ENCODE measurements at places on chromosomes 13 and 19.
A peak's percentile ranks its signal among the peaks of the same experiment; 100 is the strongest.

DNA sequence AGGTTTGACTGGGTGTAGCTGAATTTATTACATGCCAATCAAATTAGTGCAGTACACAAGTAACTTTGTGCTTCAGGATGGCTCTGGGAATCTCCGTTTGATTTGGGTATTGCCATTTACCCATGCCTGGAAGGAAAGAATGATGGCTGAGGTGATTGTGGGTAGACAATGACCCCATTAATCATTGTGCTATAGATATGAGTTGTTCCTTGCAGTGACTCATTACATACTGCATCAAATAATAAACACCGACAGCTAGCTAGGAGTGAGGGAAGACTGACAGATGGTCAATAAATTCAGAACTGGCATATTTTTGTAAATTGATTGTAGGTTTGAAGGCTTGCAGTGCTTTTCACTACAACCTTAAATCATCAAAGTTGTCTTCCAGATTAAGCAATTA lies 1069.5 kb downstream of the DIAPH3 start:
- peak; percentile 33 for DNase-seq

DNA sequence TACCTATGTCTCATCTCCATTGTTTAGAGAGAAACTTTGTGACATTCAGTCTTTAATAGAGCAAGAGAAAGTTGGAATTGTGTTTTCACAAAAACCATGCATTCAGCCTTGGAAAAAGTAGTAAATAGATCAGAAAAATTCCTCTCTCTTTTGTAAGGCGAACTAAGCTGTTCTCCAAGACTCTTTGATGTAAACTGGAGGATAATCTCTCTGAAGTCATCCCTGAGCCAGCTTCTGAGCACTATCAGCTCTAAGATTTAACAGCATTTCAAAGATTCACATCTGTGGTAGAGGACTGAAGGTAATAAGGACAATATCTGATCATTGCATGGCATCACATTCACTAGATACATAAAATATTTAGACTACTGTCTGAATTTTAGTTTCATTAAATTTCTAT lies 904.6 kb upstream of the ATXN8OS start:
- DNase-seq: no peak

DNA sequence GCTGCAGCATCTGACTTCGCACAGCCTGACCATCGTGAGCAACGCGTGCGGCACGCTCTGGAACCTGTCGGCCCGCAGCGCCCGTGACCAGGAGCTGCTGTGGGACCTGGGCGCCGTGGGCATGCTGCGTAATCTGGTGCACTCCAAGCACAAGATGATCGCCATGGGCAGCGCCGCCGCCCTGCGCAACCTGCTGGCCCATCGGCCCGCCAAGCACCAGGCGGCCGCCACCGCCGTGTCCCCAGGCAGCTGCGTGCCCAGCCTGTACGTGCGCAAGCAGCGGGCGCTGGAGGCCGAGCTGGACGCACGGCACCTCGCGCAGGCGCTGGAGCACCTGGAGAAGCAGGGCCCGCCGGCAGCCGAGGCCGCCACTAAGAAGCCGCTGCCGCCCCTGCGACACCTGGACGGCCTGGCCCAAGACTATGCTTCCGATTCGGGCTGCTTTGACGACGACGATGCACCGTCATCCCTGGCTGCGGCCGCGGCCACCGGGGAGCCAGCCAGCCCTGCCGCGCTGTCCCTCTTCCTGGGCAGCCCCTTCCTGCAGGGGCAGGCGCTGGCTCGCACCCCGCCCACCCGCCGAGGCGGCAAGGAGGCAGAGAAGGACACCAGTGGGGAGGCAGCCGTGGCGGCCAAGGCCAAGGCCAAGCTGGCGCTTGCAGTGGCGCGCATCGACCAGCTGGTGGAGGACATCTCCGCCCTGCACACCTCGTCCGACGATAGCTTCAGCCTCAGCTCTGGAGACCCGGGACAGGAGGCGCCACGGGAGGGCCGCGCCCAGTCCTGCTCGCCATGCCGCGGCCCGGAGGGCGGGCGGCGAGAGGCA lies 13.6 kb downstream of the C19orf25 start:
- DNase-seq: no peak

DNA sequence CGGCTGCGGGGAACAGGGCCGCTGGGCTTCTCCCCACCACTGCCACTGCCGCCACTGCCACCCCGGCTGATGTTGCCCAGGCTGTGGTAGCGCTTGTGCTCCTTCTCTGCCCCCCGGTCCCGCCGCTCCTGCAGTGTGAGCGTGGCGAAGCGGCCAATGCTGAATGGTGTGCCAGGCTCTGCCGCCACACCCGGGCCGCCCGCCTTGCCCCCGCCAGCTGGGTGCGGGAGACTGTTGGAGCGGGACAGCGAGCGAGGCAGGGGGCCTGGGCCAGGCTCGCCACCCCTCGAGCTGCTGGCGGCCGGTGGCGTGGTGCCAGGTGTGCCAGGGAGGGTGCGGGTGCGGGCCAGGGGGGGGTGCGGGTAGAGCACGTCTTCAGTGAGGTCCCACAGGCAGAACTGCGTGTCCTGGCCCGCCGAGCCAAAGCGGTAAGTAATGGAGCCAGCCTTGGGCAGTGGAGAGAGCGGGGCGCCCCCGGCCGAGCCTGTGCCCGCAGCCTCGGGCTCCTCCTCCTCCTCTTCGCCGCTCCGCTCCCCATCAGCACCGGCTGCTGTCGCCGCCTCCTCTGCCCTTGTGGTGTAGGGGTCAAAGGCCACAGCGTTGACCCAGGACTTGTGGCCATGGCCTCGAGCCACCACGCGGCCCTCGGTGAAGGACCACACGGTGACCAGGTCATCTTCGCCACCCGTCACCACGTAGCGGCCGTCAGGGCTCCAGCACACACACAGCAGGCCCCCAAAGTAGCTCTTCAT lies 3.7 kb upstream of the DMPK start:
- no peak for DNase-seq

GRCh38 chr13:102970542-102970941 lies 95.7 kb downstream of the SLC10A2 start:
- DNase-seq: no peak

- DNase-seq: no peak
Measured at GRCh38 chr13:19822673-19823072, 39.9 kb upstream of the PSPC1 start.

DNA sequence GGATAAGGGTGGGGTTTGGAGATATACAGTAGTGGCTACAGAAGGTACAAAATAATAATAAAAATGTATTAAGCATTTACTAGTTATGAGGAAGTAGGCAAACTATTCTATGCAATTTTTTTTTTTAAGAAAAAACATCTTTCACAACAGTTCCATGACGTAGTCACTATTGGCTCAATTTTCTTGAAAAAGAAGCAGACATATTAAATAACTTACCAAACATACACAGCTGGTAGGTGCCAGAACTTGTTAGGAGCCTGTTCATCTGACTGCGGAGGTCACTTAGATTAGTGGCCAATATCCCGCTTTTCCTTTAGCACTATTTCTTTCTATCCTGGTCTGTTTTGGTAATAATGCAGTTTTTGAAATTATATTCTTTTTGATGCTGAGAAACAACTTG lies 593.5 kb downstream of the KCTD12 start:
- DNase-seq: no peak

- DNase-seq: no peak
Measured at GRCh38 chr13:71457645-71458044, 409.4 kb downstream of the DACH1 start.

DNA sequence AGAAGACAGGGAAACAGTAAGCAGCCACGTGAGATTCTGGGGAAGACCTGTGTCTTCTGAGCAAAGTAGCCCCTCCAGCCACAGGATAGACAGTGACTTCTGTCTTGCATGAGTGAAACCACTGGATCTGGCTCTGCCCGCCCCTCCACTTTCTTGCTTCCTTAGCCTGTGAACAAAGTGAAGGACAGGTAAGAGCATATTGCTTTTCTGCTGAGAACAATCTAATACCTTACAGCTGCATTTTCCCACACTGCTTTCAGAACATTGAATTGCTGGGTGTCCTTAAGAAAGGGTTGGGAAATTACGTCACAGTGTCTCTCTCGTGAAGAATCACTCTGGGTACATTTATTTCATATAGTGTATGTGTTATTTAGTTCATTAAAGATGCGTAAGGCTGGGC lies 11.1 kb downstream of the SLC25A15 start:
- no peak for DNase-seq

DNA sequence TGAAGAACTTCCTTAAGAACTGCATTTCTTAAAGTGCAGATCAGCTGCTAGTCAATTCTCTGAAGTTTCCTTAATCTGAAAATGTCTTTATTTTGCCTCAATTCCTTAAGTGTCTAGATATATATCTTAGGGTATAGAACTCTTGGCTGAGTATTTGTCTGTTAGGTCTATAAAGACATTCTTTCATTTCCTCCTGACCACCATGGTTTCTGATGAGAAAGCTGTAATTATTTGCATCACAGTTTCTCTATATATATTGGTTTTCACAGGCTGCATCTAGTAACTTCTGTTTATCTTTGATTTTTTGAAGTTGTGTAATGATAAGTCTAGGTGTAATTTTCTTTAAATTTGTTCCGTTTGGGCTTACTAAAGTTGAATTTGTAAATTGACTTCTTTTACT lies 15.2 kb downstream of the NDFIP2 start:
- DNase-seq: no peak

DNA sequence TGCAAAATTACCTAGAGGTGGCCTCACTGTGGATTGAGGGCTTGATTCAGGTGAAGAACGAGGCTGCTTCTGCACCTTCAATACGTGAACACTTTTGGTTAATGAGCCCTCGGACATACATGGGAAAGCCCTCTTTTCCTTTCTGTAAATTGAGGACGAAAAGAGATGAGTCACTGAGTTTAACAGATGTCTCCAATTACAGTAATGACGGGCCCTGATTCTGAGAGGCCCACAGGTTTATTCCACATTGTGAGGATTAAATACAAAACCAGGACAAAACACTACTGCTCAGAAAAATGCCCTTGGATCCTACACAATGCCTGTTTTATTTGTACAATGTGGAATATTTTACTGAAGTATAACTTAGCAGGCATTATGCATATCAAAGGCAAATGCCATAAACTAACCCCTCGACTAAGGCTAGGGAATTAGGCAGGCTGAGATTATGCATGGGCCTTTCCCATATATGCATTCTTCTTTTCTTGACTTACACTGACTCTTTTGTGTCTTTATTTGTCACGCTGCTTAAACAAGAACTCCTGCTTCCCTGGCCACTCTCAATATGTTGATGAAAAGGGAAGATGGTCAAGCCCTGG lies 819.9 kb downstream of the OLFM4 start:
- peak; percentile 26 for DNase-seq

DNA sequence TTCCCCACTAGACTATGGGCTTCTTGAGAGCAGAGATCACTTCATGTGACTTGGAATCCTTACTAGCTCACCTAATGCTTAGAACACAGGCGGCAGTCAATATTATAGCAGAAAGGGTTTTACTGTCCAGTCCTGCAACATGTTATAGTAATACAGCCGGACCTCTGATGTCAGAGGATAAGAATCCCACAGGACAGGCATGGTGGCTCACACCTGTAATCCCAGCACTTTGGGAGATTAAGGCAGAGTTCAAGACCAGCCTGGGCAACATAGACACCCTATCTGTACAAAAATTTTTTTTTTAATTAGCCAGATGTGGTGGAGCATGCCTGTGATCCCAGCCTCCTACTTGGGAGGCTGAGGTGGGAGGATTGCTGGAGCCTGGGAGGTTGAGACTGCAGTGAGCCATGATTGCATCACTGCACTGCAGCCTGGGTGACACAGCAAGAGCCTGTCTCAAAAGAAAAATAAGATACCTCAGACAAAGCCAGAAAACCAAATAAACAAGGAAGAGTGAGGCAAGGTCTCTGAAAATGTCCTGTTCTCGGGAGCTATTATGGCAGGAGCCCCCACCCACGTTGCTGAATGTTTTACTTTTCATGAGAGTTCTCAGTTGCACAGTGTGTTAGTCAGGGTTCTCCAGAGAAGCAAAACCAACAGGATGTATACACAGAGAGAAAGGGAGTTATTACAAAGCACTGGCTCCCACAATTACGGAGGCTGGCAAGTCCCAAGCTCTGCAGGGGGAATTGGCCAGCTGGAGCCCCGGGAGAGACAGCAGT lies 100.8 kb downstream of the UBL3 start:
- no peak for DNase-seq

DNA sequence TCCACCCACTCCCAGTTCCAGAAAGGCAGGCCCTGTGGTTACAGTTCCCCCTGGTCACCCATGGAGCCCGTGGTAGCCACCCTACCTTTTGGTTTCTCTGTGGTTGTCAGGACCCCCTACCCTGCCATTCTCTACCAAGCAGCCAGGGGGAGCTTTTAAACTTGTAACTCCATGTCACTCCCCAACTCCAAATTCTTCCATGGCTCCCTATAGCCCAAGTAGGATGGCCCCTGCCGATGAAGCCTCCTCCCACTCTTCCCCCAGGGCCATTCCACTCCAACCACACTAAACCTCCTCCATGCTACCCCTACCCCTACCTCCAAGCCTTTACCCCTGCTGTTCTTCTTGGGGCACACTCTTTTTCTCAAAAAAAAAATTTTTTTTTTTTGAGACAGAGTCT lies 2.2 kb downstream of the S1PR2 start:
- no peak for DNase-seq

- DNase-seq: no peak
Measured at GRCh38 chr13:106331116-106331515, 204.3 kb downstream of the EFNB2 start.

GRCh38 chr13:29722415-29722814 lies 126.9 kb upstream of the SLC7A1 start:
- no peak for DNase-seq

DNA sequence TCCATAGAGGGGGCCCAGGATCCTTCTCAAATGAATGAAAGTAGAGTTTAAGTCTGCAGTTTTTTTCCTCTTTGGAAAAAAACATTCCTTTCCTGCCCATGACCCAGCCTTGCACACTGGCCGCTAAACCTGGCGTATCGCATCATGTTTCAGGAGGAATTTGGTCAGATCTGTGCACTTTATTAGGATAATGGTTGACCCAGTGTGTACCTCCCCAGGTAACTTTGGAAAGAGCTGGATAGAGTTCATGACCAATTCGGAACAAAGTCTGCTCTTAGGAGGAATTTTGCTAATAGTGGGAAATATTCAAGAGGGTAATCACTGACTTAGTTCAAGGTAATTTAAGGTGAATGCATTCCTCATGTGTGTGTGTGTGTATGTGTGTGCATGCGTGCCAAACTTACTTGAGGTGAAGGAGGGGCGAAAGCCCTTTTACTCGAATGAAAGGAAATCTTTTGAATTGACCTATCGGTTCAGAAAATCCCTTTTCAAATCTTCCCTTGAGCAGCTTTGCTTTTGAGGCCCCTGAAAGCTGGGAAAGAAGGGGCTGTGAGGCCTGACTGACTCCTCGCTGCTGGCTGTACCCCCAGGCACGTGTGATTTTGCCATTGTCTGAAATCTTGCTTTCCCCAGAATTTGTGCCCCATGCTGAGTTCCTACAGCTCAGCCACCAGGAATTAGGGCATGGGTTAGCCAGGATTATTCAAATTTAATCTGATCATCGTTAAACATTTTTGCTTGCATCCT lies 46.3 kb downstream of the SIPA1L3 start:
- no peak for DNase-seq

DNA sequence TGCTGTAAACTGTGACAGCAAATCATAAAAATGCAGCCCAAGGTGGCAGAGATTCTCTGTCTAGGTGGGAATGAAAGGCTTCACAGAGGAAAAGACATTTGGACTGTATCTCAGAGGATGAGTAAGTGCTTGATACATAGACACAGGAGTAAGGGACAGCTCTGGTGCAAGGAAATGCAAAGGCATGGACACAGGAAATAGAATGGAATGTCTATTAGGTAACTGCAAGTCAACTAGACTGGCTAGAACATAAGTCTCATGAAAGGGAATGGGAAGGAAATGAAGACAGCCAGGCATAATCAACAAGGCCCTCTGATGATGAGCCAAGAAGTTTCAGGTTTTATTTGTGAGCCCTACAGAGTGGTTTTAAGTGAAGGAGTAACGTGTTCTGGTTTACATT lies 321.7 kb downstream of the SUCLA2 start:
- no peak for DNase-seq

Measured in NCI-H2171 (cell line).